ENCODE measurements at places on chromosomes 11 and 22. TPM values are rescaled to one million over a fixed set of nuclear protein-coding genes. Genes with fewer than 3 reads are reported as not detected.

Gene POU2F3
- polyA plus RNA-seq = not detected

Gene ATP6V1E1
- polyA plus RNA-seq = 195 TPM

Gene LRRN4CL
- 0.08 TPM for polyA plus RNA-seq

Gene KRTAP5-4
- not detected for polyA plus RNA-seq

Gene ANGPTL5
- polyA plus RNA-seq = not detected

Gene NLRP14
- polyA plus RNA-seq = not detected

Gene C1QTNF5
- polyA plus RNA-seq = 0.76 TPM

Gene ANKK1
- 0.05 TPM for polyA plus RNA-seq

DNA sequence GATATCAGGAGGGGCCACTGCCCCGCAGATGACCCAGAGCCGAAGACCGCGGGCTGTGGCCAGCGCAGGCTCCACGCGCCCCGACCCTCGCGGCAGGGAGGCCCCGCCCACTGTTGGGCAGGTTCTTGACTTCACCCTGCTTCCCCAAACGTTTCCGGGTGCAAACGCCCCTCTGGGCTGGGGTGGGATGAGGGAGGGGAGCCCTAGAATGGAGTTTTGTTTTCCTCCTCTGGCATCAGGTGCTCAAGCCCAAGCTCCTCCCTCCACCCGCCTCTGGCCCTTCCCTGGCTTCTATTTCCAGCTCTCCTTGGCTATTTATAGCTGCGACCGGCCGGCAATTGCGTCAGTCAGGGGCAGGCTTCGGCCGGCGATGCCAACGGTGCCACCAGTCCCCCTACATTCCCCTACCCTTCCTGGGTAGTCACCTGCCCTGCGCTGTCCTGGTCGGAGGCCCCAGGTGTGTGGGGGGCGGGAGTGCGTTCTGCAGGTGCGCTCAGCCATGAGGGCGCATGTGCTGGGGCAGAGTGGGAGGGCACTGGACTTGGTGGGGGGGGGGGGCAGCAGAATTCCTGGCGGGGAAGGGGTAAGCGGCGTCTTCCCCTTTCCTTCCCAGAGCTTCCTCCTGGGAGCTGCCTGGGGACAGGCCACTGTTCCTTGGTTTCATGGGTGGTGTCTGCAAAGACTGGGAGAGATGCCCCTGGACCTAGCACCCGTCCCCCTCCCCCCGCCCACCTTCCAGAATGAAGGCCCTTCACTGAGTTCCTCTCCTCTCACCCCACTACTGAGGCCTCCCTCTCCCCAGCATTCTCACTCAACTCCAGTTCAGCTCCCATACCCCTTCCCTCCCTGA, 23.6 kb downstream of the DUSP8 start:
- peak; percentile 76 for DNase-seq

DNA sequence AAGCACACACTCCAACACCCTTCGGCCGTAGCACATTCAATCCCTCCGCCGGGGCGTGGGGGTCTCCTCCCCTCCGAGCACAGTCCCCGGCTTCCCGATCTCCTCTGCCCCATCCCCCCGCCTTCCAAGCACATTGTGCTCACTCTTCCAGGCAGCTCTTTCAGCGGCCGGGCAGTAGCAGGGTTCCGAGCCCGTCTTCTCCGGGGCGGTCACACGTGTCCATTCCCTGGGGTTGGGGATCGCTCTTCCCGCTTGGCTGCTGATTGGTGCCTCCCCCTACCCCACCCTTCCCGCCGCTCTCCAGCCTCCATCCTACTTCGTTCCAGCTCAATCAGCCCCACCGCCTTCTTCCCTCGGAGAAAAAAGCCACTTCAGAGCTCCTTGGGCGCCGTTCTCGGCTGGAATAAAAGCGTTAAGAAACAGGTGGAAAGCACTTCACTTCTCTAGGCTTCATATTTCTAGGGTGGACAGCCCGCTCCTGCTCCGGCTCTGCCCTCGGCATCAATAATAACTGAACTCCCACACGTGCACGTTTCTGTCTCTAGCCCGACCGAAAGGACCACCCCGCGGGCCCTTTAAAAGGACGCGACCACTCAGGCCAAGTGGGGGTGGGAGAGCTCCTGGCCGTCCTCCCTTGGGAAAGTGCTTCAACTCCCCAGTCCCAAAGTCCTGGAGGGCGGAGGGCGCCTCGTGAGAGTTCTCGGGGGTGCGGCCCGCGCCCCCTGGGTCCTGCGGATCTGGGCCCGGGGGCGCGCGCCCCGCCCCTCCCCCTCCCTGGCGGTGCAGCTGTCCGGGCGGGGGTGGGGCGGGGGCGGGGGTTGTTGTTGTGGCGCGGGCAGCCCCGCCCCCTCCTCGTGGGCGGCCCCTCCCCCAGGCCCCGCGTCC, 464 bp upstream of the CECR2 start:
- peak; percentile 28 for DNase-seq

GRCh38 chr11:33389635-33390034, 132.5 kb downstream of the HIPK3 start:
- no peak for DNase-seq

DNA sequence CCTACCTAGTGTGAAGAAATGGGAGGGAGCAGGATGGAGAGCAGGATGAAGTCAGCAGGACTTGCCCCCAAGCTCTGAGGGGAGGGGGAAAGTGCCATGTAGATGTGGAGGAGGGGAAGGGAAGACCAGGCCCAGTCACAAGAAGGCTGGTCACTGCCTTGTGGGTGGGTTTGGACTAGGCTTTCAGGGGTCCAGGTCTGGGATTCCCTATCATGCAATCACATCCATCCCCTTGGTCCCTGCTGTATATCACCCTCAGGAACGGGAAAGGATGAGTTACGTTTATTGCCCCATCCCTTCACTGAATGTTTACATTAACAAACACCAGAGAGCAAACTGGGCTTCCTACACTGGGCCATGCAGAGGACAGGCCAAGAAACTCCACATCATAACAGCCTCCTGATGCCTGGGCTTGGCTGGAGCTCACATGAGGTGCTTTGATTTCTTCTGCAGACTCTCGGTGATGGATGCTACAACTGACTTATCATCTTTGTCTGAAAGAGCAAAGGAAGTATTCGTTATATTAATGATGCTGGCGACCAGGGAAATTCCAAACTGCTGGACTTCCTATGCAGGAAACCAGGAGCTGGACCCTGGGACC, 5.6 kb downstream of the TMEM86A start:
- no peak for DNase-seq

- DNase-seq = no peak
Measured at GRCh38 chr11:16891964-16892363, 122.2 kb downstream of the PLEKHA7 start.

- DNase-seq = no peak
Measured at GRCh38 chr11:68589547-68590216, 94.7 kb upstream of the GAL start.

- DNase-seq = peak; percentile 34
Measured at GRCh38 chr22:32413719-32414118, 1.7 kb upstream of the RTCB start.

- DNase-seq = no peak
Measured at GRCh38 chr11:92550411-92550810, 325.8 kb downstream of the FAT3 start.

- peak; percentile 72 for DNase-seq
Measured at GRCh38 chr11:70699294-70700221, 301.2 kb downstream of the CTTN start.

DNA sequence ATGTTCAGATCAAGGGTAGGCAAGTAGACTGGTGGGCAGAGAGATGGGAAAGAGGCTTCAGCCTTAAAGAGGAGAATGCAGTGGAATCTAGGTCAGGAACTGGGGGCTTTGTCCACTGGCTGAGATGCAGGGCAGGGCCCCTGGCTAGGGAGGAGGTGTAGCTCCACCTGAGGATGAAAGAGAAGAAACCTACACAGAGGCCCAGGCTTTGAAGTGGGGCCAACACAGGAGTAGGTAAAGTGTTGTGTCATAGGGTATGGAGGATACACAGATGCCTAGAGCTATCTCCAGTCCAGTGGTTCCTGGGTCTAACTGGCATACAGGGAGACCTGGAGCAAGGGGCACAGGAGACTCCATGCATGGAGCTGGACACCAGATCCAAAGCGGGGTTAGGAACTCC, 73.5 kb downstream of the RASSF10 start:
- no peak for DNase-seq

DNA sequence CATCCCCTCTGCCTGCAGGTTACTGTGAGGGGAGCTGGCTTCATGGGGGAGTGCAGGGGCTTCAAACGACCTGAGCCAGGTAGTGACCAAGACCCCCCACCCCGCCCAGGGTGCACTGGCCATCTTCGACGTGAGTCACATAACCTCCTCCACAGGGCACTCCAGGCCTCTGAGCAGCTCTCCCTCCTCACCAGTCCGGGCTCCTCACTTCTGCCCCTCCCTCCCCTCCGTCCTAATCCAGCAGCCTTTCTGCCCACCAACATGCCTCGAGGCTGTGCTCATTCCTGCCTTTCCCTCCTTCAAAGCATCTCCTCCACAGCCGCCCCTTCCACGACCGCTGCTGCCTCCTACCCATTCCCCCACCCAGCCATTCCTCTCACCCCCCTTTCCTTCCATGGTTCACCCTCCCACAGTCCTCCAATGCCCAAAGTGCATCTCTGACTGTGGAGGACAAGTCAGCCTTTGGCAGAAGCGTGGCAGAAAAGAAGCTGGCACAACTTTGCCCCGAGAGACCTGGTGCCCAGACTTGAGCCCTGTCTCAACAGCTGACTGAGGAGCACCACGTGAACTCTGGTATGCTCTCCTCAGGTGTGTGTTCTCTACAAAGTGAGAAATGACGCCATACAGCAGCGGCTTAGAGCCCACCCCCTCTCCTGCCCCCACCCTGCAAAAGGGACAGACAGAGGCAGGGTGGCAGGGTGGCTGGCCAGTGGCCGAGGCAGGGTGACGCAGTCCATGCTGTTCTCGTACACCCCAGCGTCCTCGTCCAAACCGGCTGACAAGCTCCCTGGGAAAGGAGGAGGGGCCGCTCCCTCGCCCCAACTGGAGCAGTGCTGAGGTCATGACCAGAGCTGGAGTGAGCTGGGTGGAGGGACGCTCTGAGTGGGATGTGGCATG, 30.4 kb downstream of the OPCML start:
- no peak for DNase-seq

DNA sequence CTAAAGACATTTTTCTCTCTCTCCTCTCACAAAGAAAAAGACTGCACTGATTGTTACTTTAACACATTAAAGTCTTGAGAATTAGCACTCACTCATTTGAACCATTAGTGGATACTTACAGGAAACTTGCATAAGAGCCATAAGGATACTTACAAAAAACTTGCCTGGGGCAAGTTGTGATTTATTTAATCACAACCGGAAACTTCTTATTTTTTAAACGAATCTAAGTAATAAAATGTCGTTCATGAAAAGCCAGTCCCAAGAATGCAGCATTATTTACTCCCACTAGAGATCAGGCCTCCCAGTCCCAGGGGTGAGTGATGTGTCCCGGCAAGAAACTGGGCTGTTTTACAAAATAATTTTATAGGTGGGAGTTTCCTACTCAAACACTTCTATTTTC, 59.3 kb upstream of the TTC12 start:
- DNase-seq = no peak

GRCh38 chr11:95175818-95176380, 55.1 kb downstream of the SESN3 start:
- DNase-seq = no peak

DNA sequence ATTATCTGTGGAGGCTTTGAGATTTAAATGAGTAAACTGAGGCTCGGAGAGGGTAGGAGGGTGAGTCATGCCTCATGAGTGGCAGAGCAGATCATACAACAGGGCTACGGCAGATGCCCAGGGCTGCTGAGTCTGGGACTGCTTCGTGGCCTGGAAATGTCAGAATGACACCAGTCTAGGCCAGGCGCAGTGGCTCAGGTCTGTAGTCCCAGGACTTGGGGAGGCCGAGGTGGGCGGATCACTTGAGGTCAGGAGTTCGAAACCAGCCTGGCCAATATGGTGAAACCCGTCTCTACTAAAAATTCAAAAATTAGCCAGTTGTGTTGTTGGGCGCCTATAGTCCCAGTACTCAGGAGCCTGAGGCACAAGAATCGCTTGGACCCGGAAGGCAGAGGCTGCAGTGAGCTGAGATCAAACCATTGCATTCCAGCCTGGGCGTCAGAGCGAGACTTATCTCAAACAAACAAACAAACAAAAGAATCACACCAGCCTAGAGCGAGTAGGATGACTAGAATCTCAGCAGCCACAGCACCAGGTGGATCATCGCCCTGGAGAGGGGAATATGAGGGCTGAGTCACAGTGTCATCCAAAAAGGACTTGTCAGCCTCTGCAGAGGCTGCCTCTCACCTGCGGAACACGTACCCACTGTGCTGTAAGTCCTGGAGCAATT, 48.6 kb upstream of the ADA2 start:
- no peak for DNase-seq

GRCh38 chr11:118851970-118852369, 31.7 kb upstream of the CXCR5 start:
- no peak for DNase-seq

- DNase-seq = peak; percentile 88
Measured at GRCh38 chr11:116312570-116313391, 460.0 kb downstream of the BUD13 start.

- DNase-seq = no peak
Measured at GRCh38 chr11:120709808-120710207, 198.3 kb downstream of the GRIK4 start.

GRCh38 chr22:48055827-48056226, 1293.4 kb downstream of the TBC1D22A start:
- DNase-seq = no peak

- DNase-seq = no peak
Measured at GRCh38 chr11:46914910-46915309, 3.4 kb downstream of the LRP4 start.

GRCh38 chr11:13594044-13594443, 74.4 kb upstream of the FAR1 start:
- no peak for DNase-seq

DNA sequence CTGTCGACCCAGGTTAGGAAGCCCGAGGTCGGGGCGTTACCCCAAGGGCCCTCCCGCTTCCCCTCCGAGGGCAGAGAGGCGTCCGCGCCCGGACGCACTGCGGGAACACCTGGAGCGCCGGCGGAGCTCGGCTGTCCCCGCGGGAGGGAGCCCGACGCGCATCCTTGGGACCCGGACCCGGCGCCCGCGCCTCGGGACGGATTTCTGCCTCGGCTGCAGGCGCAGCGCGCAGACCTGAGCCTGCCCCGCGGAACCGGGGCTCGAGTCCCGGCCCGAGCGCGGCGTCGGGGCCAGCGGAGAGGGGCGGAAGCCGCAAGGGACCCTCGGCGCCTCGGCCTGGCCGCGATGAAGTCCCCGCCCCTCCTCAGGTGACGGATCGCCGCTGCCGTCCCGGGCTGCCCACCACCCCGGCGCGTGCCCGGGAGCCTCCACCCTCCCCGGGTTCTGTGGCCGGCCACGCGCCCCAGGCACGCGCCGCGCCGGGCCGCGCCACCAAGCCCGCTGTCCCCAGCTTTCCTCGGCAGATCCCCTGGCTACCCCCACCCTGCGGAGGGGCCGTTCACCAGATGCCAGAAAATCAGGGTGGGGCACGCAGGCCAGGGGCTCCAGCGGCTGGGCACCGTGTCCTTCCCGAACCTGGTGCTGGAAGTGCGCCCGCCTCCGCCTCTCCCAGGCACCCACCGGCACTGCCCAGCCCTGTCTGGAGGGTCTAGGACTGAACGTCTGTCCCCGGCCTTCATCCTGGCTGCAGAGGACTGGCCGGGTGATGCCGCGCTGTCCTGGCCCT, 410 bp downstream of the GLB1L3 start:
- peak; percentile 77 for DNase-seq

Data from SK-N-SH (cell line).